Foreskin keratinocyte (primary cell): ENCODE measurements at places on chromosomes 7 and 10. TPM values are rescaled to one million over a fixed set of nuclear protein-coding genes. Genes with fewer than 3 reads are reported as not detected.

Gene GCC1
- 19.6 and 21.8 TPM in 2 replicates for total RNA-seq

Gene SSC4D
- 1.1 and 1.5 TPM in 2 replicates for total RNA-seq

Gene AMZ1
- total RNA-seq = not detected in 2 replicates

Gene CYP2E1
- total RNA-seq = 0.18 and 0.27 TPM in 2 replicates

Gene DHX32
- total RNA-seq = 40.0 and 43.1 TPM in 2 replicates

Gene GTF2I
- 101 and 115 TPM in 2 replicates for total RNA-seq

Gene STEAP2
- 5.1 and 6.1 TPM in 2 replicates for total RNA-seq

- no peak for DNase-seq
Measured at GRCh38 chr7:140041659-140042385, 20.9 kb downstream of the PARP12 start.

- DNase-seq = no peak
Measured at GRCh38 chr7:28068811-28069216, 111.8 kb downstream of the JAZF1 start.

DNA sequence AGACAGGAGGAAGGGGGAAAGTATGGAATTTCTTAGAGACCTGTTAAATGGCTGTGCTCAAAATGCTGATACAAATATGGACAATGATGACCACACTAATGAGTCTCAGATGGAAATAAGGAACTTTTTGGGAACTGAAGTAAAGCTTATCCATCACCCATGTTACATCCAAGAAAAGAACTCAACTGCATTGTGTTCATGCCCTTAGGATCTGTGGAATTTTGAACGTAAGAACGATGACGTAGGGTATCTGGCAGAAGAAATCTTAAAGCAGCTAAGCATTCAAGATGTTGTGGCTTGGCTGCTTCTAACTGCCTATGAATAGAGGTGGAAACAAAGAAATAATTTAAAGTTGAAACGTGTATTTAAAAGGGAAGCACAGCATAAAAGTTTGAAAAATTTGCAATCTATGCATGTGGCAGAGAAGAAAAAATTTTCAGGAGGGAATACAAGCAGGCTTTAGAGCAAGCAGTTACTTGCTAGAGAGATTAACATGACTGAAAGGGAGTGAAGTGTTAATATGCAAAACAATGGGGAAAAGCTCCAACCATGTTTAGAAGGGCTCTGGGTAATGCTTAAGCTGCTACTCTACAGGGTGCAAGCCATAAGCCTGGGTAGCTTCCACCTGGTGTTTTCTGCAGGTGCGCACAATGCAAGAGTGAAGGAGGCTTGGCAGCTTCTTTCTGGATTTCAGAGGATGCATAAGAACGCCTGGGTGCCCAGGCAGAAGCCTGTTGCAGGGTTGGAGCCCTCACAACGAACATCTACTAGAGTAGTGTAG is 499.7 kb upstream of the SEMA3D start:
- DNase-seq = no peak

DNA sequence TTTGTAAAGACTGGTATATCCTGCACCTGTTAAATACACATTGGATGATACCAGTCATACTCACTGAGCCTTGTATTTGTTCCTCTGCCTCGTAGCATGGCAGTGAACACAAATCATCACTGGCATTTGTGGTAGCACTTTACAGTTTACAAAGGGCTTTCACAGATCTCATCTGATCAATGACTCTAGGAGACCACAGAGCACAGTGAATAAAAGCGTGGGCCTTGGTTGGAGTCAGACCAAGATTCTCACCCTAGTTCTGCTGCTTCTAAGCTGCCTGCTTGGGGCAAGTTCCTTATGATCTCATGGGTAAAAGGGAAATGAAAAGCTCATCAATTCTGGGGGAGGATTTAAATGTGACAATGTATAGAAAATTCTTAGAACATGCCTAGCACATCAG is 129.9 kb upstream of the AGK start:
- DNase-seq = no peak

- DNase-seq = no peak
Measured at GRCh38 chr7:143346018-143346417, 16.5 kb downstream of the FAM131B start.

- no peak for DNase-seq
Measured at GRCh38 chr7:11702938-11703337, 129.1 kb downstream of the THSD7A start.

- DNase-seq = no peak
Measured at GRCh38 chr10:101027106-101027720, 3.7 kb downstream of the PDZD7 start.

- peak; percentile 98 for DNase-seq
Measured at GRCh38 chr10:91652364-91652763, 19.5 kb upstream of the PPP1R3C start.

DNA sequence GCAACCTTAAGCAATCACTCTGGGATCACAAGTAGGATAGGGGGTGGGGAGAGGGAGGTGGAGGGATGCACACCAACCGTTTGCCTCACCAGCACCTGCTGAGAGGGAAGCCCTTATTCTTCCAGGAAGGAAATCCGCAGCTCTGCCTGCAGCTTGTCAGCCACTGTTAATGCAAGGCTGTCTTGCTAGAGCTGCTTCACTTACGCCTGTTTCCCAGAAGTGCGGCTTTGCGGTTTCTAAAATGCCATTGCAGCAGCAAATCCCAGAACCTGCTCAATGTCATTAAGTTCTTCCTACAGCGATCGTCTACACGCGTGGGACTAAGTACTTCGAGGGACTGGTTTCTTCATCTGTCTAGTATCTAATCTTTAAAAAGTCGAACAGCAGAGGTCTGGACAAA is 191.1 kb downstream of the ZMYND11 start:
- DNase-seq = no peak

- no peak for DNase-seq
Measured at GRCh38 chr10:29993319-29993915, 66.0 kb downstream of the JCAD start.

- no peak for DNase-seq
Measured at GRCh38 chr7:14583518-14583917, 319.0 kb downstream of the DGKB start.

DNA sequence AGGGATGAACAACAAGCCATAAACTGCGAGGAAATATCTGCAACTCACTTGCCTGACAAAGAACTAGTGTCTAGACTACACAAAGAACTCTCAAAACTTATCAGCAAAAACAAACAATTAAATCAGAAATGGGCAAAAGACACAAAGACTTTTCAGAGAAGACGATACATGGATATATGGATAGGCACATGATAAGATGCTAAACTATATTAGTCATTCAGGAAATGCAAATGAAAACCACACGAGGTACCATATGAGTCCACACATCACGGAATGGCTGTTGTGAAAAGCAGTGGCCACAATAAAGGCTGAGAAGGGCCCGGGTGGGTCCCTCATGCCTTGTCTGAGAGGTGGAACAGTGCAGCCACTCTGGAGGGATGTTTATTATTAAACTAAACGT is 267.8 kb downstream of the WDR37 start:
- DNase-seq = no peak

- DNase-seq = no peak
Measured at GRCh38 chr7:106471686-106472440, 187.1 kb upstream of the NAMPT start.

DNA sequence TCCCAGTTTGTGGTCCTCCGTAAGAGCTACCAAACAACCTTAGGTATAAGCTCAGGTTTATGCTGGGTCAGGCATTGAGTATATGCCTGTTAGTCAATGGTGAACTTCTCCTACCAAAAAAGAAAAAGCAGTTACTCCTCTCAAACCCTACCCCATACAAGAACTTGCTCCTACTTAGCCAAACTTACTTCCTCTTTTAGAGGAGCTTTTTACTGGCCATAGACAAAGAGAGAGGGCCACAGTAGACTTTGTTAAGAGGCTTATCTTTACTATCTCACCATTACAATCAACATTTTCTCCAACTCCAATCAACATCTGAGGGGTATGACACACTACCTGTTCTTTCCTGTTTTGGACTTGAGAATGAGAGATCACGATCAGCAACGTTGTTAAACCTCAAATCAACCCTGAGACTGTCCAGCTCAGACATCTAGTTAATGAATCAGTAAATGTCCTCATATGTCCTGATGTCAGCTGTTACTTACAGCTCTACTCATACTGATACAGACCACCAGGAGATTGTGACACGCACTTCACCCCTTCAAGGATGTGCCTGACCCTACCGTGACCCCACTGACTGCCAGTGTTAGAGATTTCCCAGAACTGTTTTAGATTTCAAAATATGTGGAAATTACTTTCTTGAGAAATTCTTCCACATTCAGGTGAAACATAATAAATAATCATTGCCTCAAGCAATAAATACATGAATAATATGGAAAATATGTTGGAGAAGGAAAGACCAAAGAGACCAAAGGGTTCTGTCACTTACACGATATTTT is 18.4 kb upstream of the CCDC71L start:
- peak; percentile 60 for DNase-seq

GRCh38 chr7:31853380-31853779 is 166.4 kb downstream of the PPP1R17 start:
- no peak for DNase-seq

GRCh38 chr7:33973231-33974015 is 68.1 kb downstream of the BMPER start:
- DNase-seq = peak; percentile 47

- DNase-seq = no peak
Measured at GRCh38 chr10:64142395-64142794, 621.2 kb downstream of the REEP3 start.

DNA sequence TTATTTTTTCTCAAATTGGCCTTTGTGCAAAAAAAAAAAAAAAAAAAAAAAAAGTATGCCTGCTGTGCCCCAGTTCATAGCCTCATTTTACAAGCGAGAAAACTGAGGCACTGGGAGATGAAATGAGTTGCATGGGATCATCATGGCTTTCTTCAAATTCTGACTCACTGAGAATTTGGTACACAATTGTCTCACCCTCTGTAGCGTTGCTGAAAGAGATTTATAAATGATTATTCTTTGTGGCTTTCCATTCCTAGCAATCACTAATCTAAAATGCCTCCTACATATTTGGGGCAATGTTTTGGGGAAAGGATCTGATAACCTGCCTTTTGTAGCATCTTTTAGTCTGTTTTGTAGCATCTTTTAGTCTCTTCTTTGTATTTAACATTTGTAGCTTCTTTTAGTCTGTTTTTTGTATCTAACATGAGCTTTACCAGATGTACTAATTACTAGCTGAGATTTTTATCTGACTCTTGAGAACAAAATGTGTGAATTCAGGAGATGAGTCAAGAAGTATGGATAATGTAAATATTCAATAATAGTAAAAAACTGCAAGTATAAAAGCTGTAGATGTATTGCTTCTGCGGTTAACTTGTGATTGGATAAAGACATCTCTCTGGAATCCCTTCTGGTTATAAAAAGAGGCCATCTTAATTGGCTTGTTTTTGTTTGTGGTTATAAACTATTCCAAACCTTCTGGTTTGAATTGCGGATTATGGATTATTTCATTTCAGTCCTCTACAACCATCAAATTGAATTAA is 161.4 kb downstream of the ARID5B start:
- no peak for DNase-seq

DNA sequence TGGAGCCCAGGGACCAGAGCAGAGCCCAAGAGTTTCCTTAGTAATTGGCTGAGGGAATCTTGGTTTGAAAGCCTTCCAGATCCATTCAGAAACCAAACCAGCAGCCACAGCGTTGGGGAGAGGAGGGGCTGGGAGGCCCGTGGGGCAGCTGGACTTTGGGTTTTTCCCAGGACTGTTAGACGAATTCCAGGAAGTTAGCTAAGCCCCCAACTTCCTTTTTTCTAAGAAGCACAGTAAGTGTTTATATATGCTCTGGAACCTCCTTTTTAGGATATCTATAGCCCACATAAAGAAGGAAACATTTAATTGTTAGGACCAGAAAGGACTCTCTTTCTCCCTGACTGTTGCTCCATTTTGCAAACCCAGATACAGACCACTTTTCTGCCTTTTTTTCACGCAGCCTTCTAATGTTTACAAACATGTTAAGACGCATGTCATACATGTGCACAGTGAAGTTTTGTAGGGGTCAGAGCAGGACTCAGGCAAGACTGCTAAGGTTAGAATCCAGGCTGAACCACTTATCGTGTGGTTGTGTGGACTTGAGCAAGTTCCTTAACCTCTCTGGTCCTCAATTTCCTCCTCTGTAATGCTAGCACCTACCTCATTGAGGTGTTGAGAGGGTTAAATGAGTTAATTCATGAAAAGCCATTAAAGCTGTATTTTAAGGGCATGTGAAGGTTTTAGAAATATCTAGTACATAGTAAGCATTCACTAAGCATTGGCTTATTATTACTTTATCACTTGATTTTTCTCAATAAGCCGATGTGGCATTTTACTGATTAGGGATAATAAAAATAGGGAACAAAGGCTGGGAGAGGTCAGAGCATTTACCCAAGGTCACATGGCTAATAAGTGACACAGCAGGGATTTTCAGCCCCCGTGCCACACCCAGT is 42.4 kb downstream of the TBATA start:
- DNase-seq = no peak
